ENCODE measurements at places on chromosomes 4 and X. TPM values are rescaled to one million over a fixed set of nuclear protein-coding genes. Genes with fewer than 3 reads are reported as not detected.
A peak's percentile ranks its signal among the peaks of the same experiment; 100 is the strongest.

DNA sequence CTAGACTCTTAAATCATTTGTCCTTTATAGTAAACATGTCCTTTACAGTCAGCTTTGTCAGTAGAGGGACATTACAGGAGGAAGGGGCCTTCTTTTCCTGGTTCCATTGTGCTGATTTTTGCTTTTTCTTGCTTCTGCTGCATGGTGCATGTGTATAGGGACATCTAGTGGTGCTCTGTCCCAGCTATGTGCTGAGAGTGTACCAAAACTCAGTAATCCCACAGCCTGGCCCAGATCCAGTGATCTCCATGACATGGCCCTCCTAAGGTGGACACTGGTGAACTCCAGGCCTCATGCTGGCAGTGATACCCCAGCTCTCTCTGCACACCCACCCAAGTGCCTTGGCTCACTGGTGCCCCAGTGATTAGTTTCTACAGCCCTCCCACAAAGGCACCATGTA is 45.2 kb downstream of the MAGEB17 start:
- no peak overlapping the region for H3K4me3 ChIP-seq
- H3K4me1 ChIP-seq, result no peaks in the 10 kb centered on the region
- H3K27ac ChIP-seq, result no peak overlapping the region
- no peaks in the 10 kb centered on the region for H3K27me3 ChIP-seq
- H3K36me3 ChIP-seq, result no peaks in the 10 kb centered on the region

DNA sequence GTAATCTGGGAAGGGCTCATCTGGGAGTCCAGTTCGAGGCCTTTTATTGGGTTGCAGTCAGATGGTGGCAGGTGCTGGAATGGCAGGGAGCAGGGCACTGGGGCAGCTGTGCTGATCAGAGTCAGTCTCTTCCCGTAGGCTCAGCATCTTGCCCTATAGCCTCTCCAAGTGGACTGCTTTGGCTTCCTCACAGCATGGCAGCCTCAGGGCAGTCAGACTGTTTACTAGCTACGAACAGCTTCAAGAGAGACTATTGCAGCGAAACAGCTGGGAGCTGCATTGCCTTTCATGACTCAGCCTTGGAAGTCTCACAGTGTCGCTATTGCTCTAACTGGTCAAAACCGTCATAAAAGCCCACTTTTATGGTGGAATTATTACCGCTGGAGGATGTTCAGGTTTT is 26.8 kb upstream of the DUSP21 start:
- H3K27me3 ChIP-seq, result no peaks in the 10 kb centered on the region
- H3K4me1 ChIP-seq, result no peaks in the 10 kb centered on the region
- no peak overlapping the region for H3K27ac ChIP-seq
- no peaks in the 10 kb centered on the region for H3K36me3 ChIP-seq

DNA sequence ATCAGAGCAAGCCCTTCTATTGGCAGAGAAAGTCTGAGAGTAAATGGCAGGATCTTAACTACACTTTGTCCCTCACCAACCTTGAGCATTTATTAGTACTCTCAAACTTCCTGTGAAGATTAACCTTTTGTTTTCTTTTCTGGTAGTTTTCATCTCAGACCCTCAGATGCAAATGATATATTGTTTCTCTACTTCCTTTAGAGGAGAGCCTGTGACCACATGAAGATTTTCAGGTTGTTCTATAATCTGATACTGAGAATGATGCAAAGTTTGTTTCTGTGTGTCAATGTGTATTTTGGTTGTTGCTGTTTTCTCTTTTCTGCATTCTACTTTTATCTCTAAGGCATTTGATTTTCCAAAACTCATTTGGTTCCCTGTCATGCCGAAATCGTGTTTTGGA is 165.8 kb upstream of the CYSLTR1 start:
- H3K27me3 ChIP-seq, result no peaks in the 10 kb centered on the region
- no peaks in the 10 kb centered on the region for H3K36me3 ChIP-seq
- H3K4me1 ChIP-seq, result no peaks in the 10 kb centered on the region
- DNase-seq, result no peak

CASP6 gene
- total RNA-seq, result 21.2 TPM

DNA sequence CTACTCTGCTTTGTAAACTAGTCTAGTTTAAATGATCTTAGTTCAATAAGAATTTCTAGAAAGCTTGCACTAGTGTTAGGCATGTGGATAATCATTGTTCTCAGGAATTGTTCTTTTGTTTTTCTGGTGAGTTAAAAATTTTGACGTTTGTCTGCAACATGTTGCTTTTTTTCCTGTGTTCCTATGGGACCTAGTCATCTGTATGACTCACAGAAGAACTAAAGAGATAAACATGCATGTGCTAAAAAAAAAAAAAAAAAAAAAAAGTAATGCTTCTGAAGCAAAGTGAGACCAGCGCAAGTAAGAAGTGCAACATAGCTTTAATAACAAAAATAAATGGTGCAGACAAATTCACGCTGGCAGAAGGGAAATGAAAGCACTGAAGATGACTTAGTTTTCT is 471.2 kb downstream of the IQCM start:
- no peak overlapping the region for H3K4me3 ChIP-seq
- no peaks in the 10 kb centered on the region for H3K27me3 ChIP-seq
- no peaks in the 10 kb centered on the region for H3K4me1 ChIP-seq
- no peaks in the 10 kb centered on the region for H3K36me3 ChIP-seq
- no peak overlapping the region for H3K27ac ChIP-seq

RTL3 gene
- not detected for total RNA-seq

DNA sequence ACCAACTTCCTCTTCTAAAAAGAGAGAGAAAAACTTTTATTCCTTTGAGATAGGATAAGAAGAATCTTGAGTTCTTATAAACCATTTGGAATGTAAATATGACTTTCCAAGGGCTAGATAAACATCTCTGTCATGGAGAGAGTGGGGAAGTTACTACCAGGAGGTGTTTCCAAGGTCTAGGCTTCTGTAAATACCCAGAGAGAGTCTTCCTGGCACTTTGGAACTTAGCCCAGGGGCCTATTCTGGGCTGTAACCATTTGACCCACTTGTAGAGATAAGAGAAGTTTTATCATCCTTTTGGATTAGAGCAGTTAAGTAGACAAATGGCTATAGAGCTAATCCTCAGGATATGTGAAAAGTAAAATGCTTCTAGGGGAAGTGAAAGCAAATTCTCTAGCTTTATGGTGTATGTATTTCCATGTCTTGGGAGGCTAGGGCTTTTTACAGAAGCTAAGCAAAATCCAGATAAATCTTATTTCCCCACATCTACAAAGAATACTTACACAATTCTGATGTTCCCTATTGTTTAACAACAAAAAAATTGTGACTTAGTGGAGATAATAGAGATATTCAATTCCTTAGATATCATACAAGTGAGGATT is 51.1 kb downstream of the MCUB start:
- DNase-seq, result no peak
- no peaks in the 10 kb centered on the region for H3K4me1 ChIP-seq
- no peak overlapping the region for H3K27ac ChIP-seq
- no peaks in the 10 kb centered on the region for H3K36me3 ChIP-seq
- H3K27me3 ChIP-seq, result no peaks in the 10 kb centered on the region

FAM149A gene
- total RNA-seq, result 4.3 TPM

DNA sequence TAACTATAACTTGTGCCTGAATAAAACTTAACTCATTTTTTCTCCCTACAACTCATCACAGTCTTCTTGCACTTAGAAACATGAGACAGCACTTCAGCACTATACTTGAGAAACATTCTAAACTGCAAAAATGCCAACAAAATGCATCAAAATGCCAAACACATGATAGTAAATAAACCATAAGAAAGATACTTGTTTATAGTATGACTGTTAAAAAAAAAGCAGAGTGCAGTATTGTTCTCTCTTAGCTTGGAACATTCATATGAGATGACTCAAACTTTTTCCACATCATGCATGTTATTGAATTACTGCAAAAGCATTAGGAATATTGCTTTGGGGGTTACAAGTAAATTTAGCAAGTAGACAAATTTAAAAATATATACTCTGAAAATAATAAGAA is 135.7 kb upstream of the ANXA10 start:
- no peaks in the 10 kb centered on the region for H3K27me3 ChIP-seq
- no peak overlapping the region for H3K27ac ChIP-seq
- H3K4me3 ChIP-seq, result no peak overlapping the region
- DNase-seq, result no peak

- no peak overlapping the region for H3K27ac ChIP-seq
- H3K36me3 ChIP-seq, result peaks cover 21% of the 10 kb centered on the region
- H3K27me3 ChIP-seq, result no peaks in the 10 kb centered on the region
- H3K4me1 ChIP-seq, result no peaks in the 10 kb centered on the region
- no peak overlapping the region for H3K4me3 ChIP-seq
- no peak for DNase-seq
These were observed 126.5 kb downstream of the PTPN13 start for GRCh38 chr4:86720508-86721068.

DNA sequence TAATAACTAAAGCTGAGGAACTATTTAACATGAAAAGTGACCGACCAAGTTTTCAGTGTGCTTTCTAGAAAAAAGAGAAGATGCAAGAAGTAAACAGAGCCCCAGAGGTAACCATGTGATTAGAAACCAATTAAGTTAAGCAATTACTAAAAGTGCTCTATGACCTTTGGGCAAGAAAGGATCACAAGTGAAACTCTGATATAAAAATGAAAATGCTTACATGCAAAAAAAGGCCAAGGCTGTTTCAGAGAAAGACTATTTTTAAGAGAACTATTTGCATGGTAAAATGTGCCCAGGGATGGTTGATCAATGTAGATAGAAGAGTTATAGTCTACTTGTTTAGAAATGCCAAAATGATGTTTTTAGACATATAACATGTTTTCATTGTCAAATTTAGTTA is 22.0 kb downstream of the KLHL15 start:
- no peaks in the 10 kb centered on the region for H3K27me3 ChIP-seq
- no peak for DNase-seq
- H3K4me1 ChIP-seq, result no peaks in the 10 kb centered on the region
- H3K36me3 ChIP-seq, result peaks cover 4% of the 10 kb centered on the region
- H3K27ac ChIP-seq, result no peak overlapping the region

GRCh38 chrX:119503484-119503861 is 35.2 kb downstream of the SLC25A5 start:
- no peaks in the 10 kb centered on the region for H3K27me3 ChIP-seq
- no peaks in the 10 kb centered on the region for H3K36me3 ChIP-seq
- H3K4me3 ChIP-seq, result no peak overlapping the region
- no peak for DNase-seq

DNA sequence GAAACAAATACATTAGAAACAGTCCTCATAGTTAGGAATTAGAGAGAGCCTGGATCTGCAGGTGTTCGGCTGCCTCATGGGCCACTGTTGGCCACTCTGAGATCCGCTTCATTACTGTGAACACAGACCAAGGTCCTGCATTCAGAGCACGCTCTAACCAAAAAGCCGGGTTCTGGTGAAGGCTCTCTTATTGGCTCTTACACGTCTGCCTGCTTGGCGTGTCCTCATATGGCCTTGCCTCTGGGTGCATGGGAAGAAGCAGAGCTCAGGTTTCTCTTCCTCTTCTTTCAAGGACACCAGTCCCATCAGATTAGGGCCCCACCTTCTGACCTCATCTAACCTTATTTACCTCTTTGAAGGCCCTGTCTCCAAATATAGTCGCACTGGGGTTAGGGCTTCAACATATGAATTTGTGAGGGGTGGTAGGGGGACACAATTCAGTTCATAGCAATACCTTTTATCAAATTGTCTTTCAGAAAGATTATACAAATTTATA is 37.1 kb upstream of the ELF2 start:
- no peaks in the 10 kb centered on the region for H3K36me3 ChIP-seq
- H3K27ac ChIP-seq, result no peak overlapping the region
- H3K27me3 ChIP-seq, result no peaks in the 10 kb centered on the region
- no peak overlapping the region for H3K4me3 ChIP-seq
- H3K4me1 ChIP-seq, result peaks cover 6% of the 10 kb centered on the region
- DNase-seq, result no peak

GRCh38 chr4:148444296-148445070 is 2.3 kb upstream of the NR3C2 start:
- H3K4me1 ChIP-seq, result peaks cover 50% of the 10 kb centered on the region
- H3K27ac ChIP-seq, result peak overlapping the region; percentile 96
- peak overlapping the region; percentile 92 for H3K4me3 ChIP-seq

DNA sequence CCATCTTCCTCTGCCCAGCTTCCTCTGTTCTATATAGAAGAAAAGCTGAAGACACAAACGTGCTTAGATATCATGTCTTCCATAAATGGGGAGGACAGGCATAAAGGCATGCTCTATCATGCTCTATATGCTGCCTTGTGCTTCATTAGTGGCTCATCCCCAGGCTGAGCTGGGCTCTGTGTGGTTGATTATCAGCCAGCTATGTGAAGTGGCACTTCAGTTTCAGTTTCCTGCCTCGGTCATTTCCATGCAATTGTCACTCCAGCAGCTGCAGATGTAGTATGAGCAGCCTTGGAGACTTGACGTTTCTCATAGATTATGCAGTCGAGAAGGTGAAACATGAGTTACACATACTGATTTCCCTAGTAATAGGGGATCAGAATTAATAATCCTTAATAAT is 106.2 kb downstream of the SYTL5 start:
- H3K4me1 ChIP-seq, result no peaks in the 10 kb centered on the region
- H3K27ac ChIP-seq, result no peak overlapping the region
- no peak overlapping the region for H3K4me3 ChIP-seq
- DNase-seq, result no peak

GYG2 gene
- 7.1 TPM for total RNA-seq

ARHGAP36 gene
- not detected for total RNA-seq
